MCF 10A (cell line): ENCODE measurements at places on chromosomes 6 and 20.

GRCh38 chr20:63778034-63778752, 38.6 kb downstream of the SLC2A4RG start:
- DNase-seq: no peak

GRCh38 chr6:85044361-85044760, 280.0 kb upstream of the TBX18 start:
- DNase-seq: no peak

DNA sequence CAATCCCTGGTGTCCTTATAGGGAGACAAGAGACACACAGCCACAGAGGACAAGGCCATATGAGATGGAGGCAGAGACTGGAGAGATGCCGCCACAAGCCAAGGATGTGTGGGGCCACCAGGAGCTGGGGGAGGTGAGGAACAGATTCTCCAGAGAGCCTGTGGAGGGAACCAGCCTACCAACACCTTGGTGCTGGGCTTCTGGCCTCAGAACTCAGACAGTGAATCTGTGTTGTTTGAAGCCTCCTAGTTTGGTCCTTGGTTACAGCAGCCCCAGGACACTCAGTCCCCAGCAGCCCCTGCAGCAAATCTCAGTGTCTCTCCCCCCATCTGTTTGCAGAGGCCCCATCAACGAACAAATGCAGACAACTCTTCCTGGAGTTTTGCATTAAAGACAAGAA, 73.2 kb upstream of the BHLHE23 start:
- DNase-seq: no peak

- DNase-seq: no peak
These were observed 446.4 kb upstream of the FKBP1C start for GRCh38 chr6:62764841-62765240.

DNA sequence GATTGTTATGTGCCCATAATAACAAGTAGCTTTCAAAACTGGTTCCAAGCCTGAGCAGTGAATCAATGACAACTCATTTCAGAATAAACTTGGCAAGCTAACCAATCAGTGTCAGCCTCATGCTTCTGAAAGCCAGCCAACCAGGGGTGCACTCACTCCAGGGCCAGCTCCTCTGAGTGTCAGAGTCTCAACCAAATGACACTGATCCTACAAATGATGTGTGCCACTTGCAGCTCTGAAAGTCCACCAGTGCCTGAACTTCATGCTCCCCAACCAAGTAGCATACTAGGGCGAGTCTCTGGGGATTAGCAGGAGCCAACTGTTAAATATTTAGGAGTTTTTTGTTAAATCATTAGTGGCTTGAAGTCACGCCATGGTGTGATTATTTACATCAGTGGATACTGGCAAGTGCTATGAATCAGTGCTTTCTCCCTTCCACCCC, 4.5 kb downstream of the IYD start:
- DNase-seq: peak; percentile 44

DNA sequence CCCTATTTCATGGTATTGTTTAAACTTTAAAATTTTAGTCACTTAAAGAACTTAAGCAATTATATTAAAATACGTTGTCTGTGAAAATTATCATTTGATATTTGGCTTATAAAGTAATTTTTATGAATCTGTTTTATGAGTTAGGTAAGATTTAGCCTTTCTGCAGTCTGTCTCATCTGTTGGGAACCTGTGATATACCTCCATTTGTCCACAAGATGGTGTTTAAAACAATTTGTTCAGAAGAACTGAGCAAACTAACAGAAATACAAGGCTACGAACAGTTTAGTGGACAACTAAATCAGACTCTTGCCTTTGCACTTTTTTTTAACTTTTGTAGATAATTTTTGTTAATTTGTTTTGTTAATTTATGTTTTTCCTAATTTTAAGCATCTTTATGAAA, 92.4 kb downstream of the COL9A1 start:
- DNase-seq: peak; percentile 12

DNA sequence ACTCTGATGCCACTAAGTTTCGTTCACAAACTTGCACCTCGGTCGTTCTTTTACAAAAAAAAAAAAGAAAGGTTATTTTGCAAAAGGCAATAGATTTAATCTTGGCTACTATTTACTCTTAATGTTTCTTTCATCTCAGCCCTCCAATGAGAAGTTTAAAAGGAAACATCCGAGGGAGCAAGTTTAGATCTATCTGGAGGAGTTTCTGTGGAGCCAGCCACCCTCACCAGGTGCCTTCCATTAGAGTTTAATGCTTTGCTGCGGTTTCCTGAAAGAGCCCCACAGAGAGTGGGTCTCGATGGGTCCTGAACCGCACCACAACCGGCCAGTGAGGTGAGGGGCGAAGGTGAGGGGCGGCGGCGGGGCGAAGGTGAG, 632 bp downstream of the PRKN start:
- DNase-seq: no peak

GRCh38 chr6:55266896-55267295, 60.4 kb upstream of the GFRAL start:
- DNase-seq: no peak

GRCh38 chr6:21144928-21145327, 448.6 kb upstream of the SOX4 start:
- no peak for DNase-seq

DNA sequence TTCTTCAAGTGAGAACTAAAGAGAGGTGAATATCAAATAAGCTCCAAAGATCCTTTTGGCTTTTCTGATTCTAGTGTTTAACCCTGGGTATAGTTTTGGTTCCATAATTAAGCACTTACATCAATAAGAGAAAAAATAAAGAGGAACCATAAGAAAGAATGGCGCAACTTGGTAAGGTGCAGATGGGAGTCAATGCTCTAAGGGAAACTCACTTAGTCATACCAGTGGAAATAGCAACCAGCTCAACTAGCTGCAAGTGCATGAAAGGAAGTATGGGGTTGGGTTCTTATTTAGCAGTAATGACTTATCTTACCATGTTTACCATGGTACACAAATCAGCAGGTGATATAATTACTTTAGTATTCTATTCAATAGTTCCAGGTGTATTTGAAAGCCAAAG, 296.5 kb upstream of the RUNX2 start:
- no peak for DNase-seq

- no peak for DNase-seq
These were observed 610.5 kb upstream of the FLRT3 start for GRCh38 chr20:14947946-14948345.

GRCh38 chr6:145811741-145812140, 2.9 kb downstream of the FBXO30 start:
- no peak for DNase-seq

DNA sequence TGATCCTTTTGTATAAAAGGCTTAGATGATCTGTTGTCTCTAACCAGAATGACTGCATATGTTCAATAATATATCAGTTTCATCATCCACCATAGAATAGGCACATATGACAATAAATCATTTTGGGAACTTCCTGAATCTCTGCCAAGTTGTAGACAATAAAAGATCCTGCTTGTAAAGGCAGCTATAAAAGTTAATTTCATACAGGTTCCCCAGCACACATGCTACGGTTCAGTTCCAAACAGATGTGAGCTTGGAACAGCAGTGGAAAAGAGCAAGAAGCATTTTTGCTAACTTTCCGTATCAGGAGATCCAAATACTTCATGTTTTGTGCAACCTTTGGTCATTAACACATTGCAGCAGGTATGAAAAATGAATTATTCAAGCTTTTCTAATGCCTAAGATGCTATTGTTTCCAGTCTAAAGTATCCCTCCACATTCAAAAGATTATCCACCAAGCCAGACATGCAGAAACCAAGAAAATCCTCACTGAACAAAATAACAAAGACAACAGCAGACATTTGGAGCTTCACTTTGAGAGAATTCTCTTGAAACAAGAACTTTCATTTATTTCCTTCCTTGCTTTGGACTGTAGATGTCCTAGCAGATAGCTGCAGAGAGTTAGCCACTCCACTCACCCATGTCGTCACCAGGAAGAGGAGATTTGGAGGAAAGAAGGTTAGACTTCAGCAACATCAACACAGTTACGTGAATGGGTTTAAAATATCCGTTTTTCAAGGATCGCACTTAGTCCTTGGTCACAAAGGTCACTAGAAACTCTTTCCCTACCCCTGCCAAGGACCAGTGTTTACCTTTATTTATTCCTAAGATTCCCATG, 453.5 kb upstream of the JARID2 start:
- DNase-seq: peak; percentile 22

DNA sequence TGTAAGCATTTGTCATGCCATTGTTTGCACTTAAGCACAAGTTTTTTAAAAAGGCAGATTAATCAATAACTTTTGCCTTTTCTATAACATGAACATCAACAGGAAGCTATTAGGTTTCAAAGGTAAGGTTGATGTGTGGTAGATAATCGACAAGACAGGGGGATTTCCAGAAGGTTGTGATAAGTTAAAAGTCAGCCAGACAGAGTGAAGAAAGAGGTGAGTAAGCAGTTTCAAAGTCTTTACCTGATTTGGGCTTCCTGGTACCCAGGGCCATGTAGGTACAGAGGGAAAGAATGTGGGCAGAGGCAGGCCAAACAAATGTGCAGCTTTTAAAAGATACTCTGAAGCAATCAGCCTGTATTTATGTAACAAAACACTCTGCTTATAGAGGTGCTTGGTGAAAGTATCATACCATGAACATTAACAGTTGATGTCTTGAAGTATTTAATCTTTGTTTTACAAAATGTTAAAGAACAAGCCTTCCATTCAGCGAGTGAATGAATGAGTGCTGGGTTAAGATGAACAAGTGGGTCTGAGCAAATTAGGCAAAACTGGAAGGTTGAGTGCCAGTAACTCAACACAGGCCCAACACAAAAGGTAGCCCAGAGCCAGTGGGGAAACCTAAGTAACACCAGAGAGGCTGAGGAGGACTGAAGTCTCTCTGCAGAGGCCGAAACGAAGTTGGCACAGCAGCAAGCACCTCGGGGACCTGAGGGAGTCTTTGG, 60.2 kb downstream of the LRRC1 start:
- DNase-seq: peak; percentile 38
